Caki2 (cell line): ENCODE measurements at places on chromosomes 12 and 14.

- DNase-seq, result no peak
These were observed 48.4 kb downstream of the SMIM41 start for GRCh38 chr12:52127683-52128450.

- no peak for DNase-seq
These were observed 152.2 kb upstream of the RGS6 start for GRCh38 chr14:71780075-71780474.

DNA sequence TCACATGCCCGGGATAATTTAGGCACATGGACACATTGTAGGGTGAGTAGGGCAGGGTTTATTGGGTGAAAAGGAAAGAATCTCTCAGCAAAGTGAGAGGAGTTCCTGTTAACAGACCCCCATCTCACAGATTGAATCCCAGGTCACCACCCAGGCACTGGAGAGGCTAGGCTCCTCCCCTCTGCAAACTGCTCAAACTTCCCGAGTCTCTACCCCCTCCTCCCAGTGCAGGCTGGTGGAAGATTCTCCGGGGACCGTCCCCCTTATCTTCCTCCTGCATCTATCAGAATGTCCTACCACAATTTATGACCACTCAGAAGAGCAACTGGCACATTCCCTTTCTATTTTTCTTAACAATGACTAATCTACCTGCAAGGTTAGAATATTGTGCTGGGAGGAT is 126.0 kb downstream of the NTF3 start:
- DNase-seq, result no peak

GRCh38 chr12:94048757-94049156 is 99.6 kb upstream of the PLXNC1 start:
- no peak for DNase-seq

- DNase-seq, result peak; percentile 22
These were observed 221.8 kb upstream of the SSTR1 start for GRCh38 chr14:37985826-37986470.

DNA sequence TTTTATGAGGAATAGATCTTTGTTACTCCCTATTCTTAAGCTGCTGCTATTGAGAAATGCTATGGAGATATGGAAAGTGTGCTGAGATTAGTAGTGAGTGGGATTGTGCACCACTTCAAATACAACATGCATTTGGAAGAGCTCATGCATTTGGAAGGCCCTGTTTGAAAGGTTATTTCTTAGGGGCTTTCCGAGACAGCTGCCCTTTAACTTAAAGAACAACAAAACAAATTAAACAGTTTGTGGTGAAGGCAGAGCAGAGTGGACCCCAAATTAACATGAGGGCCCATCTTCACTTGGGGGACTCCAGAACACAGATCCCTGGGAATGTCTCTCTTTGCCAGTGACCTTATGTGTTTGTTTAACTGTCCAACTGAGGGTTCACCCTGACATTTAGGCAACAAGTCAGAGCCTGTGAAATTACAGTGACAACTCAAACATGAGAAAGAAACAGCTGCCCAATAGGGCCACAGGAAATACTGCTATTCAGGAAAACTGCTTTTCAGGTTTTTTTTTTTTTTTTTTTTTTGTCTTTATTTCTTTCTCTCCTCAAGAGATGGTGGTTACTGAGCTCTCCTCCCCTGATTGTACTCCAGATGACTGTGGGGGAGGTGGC is 41.4 kb upstream of the IGF1 start:
- DNase-seq, result no peak

- DNase-seq, result no peak
These were observed 7.0 kb upstream of the STAB2 start for GRCh38 chr12:103580026-103580425.

GRCh38 chr12:9808504-9808903 is 18.8 kb upstream of the KLRF1 start:
- no peak for DNase-seq

DNA sequence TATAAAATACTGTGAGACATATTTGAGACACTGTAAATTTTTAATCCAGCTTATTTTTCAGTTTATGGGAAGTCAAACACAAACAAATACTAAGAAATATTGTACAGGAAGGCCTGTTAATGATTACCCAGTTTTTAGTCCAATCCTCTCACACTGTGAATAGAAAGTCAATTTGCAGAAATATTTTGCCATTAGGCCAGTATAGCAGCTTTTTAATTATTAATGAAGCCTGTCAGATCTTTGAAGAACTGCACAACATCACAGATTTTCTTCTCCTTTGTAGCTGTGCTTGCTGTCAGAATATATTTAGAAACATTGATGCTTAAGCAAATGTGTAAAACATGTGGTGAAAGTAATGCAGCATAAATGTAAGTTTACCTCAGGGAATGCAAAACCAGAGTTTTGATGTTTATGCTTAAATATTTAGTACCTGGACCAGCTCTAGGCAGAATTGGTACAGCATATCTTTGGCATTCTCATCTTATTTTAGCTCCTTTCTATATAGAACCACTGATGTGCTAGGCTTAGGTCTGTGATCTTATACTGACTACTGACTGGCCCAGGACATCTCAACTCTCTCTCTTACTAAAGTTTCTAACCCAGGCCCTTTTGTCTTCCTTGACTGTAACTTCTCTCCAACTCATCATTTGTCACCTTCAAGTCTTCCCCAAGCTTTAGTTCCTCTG is 230.8 kb upstream of the NAV3 start:
- DNase-seq, result peak; percentile 12

GRCh38 chr12:51631591-51631990 is 40.6 kb downstream of the SCN8A start:
- DNase-seq, result peak; percentile 41

DNA sequence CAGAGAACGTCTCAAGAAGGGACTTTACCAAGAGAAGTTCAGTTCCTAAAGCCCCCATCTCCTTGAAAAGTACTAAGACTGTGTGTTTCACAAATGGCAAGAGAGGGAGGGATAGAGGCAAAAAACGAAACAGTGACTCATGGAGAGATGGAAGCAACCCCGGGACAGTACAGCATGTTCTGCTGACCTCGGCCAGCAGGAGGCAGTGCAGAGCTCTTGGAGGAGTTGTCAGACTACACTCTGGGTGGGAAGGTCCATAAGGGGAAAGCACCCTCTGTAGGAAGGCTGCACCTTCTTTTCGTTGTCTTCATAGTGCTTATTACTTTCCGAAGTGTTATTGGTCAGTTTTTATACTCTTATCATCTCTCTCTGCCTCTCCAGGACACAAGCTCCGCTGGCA is 525.2 kb upstream of the CCDC196 start:
- no peak for DNase-seq

DNA sequence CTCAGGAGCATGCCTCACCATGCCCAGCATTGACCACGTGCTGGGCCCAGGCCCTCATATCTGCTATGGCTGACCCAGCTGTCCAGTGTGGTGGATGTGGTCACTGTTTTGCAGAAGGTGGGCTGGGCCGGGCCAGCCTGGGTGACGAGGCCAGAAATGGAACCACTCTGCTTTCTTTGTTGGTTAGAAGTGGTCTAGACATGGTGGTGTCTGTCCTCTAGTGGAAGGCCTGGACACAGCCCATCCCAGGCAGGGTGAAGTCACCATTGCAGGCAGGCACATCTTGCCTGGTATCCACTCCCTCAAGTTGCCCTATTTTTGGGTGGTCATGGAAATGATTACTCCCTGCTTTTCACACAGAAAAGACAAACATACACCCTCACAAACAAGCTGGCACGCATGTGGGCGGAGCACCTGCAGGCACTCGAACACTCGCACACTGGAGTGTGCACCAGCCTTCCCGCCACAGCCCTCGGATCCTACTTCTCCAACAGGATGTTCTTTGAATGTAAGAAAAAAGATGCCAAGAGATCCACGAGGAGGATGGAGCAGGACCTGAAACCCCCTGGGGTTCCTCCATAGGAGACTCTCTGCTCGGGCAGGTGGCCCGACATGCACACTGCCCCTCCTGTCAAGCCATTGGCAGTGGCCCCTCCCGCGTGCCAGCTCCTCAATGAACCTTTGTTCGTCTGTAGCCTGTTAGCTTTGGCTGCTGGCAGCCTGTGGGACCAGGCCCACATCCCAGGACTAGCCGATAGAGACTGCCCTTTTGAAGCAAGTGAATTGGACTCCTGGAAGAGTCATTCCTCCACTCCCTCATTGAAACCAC is 38.4 kb downstream of the MLXIP start:
- no peak for DNase-seq

- DNase-seq, result no peak
These were observed 208.6 kb upstream of the PLXNC1 start for GRCh38 chr12:93939641-93940325.

GRCh38 chr12:20364501-20364900 is 3.8 kb upstream of the PDE3A start:
- DNase-seq, result no peak

GRCh38 chr14:89357655-89358297 is 59.3 kb downstream of the FOXN3 start:
- DNase-seq, result no peak

DNA sequence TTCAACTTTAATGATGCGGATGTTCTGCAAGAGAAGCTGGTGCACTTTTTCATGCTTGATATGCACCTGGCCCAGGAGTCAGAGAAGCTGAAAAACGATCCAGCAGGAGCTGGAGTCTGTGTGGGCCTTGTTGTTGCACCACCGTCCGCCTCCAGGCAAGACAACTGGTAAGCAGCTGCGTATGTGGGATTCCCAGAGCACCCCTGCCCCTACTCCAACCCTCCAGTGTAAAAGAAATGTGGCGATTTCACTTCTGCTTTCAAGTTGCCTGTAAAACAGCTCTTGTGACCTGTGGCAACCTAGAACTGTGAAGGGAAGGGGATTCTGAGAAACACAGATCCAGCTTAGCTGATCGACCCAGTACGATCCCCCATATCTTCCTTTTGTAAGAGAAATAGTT is 154.1 kb upstream of the PELI2 start:
- DNase-seq, result no peak

DNA sequence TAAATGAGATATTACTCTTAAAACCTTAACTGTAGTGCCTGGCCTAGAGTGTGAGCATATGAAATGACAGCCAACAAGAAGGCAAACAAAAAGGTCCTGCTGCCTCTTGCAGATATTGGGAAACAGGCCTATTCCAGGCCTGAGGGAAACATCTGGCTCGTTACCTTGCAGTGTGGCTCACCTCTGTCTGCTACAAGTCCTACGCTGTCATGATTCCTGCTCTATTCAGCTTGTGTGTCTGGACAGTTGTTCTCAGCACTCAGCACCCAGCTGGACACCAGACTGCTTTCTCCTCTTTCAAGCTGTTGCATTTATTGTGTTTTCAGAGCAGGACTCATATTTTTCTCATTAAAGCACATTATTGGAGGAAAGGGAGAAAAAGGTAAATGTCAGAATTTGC is 113.5 kb downstream of the TMTC2 start:
- no peak for DNase-seq

DNA sequence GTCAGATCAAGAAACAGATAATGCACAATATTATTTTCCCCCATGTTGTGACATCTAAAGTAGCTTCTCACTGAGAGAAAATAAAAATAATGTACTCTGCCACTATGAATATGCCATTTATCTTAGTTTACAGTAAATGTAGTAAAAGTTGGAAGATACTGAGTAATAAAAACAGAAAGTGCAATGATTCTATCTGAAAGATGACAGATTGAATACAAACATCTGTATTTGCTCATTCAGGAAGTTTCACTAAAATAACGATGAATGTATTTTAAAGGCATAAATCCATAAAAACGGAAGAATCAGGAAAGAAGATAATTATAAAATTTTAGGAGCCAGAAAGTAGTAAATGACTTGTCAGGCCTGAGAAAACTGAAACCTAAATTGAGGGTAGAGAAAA is 18.2 kb downstream of the SLC35F4 start:
- DNase-seq, result no peak

GRCh38 chr12:32273063-32273522 is 126.3 kb upstream of the FGD4 start:
- peak; percentile 71 for DNase-seq

DNA sequence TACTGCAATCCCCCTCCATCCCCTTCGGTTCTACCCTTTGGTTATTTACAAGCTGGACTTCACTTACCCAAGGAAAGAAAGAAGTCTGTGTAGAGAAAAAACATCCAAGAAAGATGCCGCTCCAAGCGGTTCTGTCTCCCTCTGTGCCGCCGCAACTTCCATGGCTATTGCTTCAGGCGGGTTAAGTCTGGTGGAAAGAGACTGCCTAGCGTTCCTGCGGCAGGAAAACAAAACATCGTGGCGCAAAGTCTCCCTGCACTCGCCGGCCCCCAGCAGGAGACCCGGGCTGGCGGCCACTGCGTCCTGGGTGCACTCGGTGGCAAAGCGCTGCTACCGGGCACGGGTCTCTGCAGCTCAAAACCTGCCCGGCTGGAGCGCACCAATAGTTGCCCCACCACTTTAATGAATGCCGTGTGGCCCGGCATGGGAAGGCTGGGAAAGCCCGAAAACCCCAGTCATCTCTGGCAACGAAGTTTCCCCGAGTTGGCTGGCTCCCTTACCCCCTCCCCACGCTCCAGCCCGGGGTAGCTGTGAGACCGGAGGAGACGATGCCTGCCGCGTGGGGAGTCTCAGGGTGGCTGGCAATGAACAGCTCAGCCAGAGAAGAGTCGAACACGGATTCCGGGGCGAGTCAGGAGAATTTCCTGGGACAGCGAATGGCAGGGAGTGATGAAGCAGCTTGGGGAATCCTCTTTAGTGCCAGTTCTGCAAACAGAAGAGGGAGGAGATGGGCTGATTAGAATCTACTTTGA is 3.5 kb upstream of the KCNK10 start:
- no peak for DNase-seq

GRCh38 chr12:47318963-47319362 is 239.2 kb upstream of the AMIGO2 start:
- no peak for DNase-seq

DNA sequence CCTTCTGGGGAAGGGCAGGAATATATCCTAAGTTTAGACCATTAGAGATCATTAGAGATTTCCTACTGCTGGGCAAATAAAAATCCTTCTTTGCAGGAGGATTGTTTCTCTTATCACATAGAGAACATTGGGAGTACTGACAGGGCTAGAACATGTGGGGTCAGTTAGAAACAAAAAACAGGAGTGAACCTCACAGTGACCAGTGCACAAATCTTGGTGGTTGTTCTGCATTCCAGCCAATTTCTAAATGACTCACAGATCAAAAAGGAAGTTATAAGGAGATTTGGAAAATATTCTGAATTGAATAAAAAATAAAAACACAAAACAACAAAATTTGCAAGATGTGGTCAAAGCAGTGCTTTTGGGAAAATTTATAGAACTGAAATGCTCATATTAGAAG is 118.8 kb downstream of the LLPH start:
- no peak for DNase-seq

- no peak for DNase-seq
These were observed 48.6 kb downstream of the SH2B3 start for GRCh38 chr12:111454311-111454710.

DNA sequence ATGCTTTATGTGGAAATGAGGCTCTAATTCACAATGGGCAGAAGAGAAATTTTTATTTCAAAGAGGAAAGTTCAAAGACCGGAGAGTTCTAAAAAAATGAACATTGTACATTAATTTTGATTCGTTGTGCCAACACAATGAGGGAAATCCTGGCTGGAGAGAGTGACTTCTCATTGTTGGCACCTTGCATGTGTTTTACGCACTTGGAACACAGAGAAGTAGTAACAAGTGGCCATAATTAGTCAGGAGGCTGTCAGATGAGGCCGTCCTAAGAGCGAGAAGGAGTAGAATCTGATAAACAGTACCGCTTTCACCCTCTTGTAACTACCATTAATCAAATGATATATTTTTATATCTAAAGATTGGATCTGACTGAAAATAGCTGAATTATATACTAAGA is 6.9 kb downstream of the LMO3 start:
- no peak for DNase-seq
